Activated CD4-positive, alpha-beta memory T cell treated with anti-CD3 and anti-CD28 coated beads for 36 hours (primary cell): ENCODE measurements at places on chromosomes 6 and 20. TPM values are rescaled to one million over a fixed set of nuclear protein-coding genes. Genes with fewer than 3 reads are reported as not detected.
A peak's percentile ranks its signal among the peaks of the same experiment; 100 is the strongest.

DNA sequence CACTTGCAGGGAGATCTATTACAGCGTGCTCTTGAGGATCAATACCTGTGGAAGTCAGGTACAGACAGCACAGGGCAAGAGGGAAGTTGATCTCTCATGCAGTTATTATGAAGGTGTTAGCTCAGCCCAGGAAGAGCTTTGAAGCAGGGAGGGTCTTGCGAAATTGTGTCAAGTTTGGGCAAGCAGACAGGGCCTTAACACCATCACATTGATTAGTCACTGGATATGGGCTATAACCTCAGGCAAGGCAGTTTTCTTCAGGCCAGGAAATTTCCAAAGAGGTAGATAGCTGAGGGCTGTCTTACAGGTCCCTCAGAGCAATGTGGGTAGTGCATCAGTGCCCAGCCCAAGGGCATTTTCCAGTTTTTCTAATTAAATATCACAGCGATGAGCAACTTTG, 643.8 kb downstream of the DHX35 start:
- DNase-seq = no peak
- H3K27ac ChIP-seq = no peak overlapping the region
- H3K4me1 ChIP-seq = no peaks in the 10 kb centered on the region
- H3K36me3 ChIP-seq = no peaks in the 10 kb centered on the region

DNA sequence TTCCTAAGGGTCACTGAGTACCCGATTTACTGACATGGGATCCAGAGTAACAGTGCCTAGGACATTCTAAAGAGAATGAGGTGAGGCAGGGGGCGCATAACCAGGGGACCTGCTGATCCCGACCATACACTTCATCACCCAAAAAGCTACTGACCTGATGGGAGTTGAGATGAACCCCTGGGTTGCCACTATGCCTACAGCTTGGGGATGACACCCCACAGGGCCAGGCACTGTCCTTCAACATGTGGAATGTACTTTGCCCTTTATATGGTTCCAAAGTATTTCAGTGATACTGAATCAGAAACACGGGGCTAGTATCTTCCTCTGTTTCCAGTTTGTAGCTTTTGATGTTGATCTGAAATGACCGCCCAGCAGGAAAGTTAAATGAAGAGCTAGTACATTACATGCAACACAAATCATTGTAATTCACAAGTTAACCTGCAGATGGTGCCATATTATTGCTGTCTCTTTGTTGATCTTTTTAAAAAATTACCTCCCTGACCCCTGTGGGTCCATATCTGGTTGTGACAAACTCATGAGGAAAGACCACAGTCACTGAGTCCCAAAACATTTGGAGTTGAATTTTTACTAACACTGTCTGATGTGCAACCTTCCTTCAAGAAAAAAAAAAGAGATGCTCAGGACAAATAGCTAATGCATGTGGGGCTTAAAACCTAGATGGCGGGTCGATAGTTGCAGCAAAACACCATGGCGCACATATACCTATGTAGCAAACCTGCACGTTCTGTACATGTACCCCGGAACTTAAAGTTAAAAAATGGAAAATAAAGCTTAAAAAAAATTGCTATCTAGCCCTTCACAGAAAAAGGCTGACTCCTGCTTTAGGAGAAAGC, 42.7 kb upstream of the GCNT2 start:
- H3K4me1 ChIP-seq = no peaks in the 10 kb centered on the region
- H3K36me3 ChIP-seq = no peaks in the 10 kb centered on the region
- H3K27ac ChIP-seq = no peak overlapping the region
- no peak for DNase-seq
- peaks cover 9% of the 10 kb centered on the region for H3K27me3 ChIP-seq

DNA sequence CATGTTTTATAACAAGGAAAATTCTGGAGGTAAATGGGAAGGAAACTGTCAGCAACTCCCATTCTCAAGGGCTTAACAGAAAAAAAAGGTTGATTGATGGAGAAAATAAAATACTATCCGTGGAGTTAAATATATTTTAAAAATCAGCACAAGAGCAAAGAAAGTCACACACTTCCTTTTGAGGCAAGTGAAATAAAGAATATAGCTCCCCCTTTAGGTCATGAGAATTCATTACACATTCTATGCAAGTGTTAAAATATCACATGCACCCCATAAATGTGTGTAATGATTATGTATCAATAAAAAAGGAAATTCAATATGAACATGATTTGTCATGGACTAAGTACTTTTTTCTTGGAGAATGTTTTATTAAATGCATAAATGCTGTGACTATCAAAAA, 349.2 kb downstream of the TPBG start:
- no peak overlapping the region for H3K27ac ChIP-seq
- H3K36me3 ChIP-seq = no peaks in the 10 kb centered on the region
- no peak overlapping the region for H3K4me3 ChIP-seq
- DNase-seq = no peak
- H3K27me3 ChIP-seq = peaks cover 16% of the 10 kb centered on the region

ZSCAN12 gene
- 4.1 TPM for total RNA-seq

GRCh38 chr20:58893355-58894120, 41.0 kb downstream of the GNAS start:
- H3K4me1 ChIP-seq = peaks cover 45% of the 10 kb centered on the region
- H3K27ac ChIP-seq = peak overlapping the region; percentile 94
- H3K27me3 ChIP-seq = no peaks in the 10 kb centered on the region
- peaks cover 42% of the 10 kb centered on the region for H3K36me3 ChIP-seq

- H3K4me1 ChIP-seq = peaks cover 15% of the 10 kb centered on the region
- DNase-seq = no peak
- peaks cover 2% of the 10 kb centered on the region for H3K27me3 ChIP-seq
- H3K27ac ChIP-seq = no peak overlapping the region
- no peak overlapping the region for H3K4me3 ChIP-seq
Measured at GRCh38 chr6:14547284-14547998, 429.9 kb downstream of the CD83 start.

PTP4A1 gene
- 49.3 TPM for total RNA-seq

- no peaks in the 10 kb centered on the region for H3K36me3 ChIP-seq
- peaks cover 8% of the 10 kb centered on the region for H3K27me3 ChIP-seq
- H3K4me1 ChIP-seq = no peaks in the 10 kb centered on the region
- DNase-seq = no peak
- H3K4me3 ChIP-seq = no peak overlapping the region
- no peak overlapping the region for H3K27ac ChIP-seq
Measured at GRCh38 chr6:8207191-8207868, 105.0 kb upstream of the EEF1E1 start.

- no peaks in the 10 kb centered on the region for H3K27me3 ChIP-seq
- H3K36me3 ChIP-seq = peaks cover 30% of the 10 kb centered on the region
- H3K4me3 ChIP-seq = no peak overlapping the region
- no peak for DNase-seq
- no peaks in the 10 kb centered on the region for H3K4me1 ChIP-seq
Measured at GRCh38 chr20:35129647-35130069, 17.5 kb downstream of the EDEM2 start.

- no peak overlapping the region for H3K4me3 ChIP-seq
- no peaks in the 10 kb centered on the region for H3K27me3 ChIP-seq
- no peak for DNase-seq
- no peak overlapping the region for H3K27ac ChIP-seq
Measured at GRCh38 chr6:41047745-41048732, 5.0 kb upstream of the APOBEC2 start.

DNA sequence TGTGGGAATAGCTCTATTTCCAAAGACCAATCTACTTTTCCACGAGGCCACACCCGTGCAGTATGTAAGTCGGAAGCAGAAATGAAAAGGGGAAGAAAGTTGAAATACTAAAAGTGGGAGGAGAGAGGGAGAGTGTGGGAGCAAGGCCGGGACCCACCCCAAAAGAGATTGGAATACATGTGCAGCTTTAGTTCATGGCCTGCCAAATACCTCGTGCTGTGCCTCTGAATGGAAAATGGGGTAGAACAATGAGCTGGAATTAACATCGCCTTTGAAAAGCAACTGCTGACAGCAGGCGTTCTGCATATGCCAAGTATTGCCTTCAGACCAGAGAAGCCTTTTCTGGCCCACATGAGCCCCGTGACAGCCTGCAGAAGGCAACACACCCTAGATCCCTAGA, 155.6 kb downstream of the CD83 start:
- H3K36me3 ChIP-seq = no peaks in the 10 kb centered on the region
- no peak for DNase-seq
- H3K4me3 ChIP-seq = no peak overlapping the region

CRISP3 gene
- total RNA-seq = not detected

- no peak for DNase-seq
- H3K27me3 ChIP-seq = peaks cover 3% of the 10 kb centered on the region
- peaks cover 11% of the 10 kb centered on the region for H3K4me1 ChIP-seq
- no peak overlapping the region for H3K27ac ChIP-seq
- H3K4me3 ChIP-seq = no peak overlapping the region
Measured at GRCh38 chr20:25100914-25101313, 19.0 kb upstream of the VSX1 start.

- DNase-seq = no peak
- no peaks in the 10 kb centered on the region for H3K4me1 ChIP-seq
- H3K36me3 ChIP-seq = peaks cover 17% of the 10 kb centered on the region
- no peak overlapping the region for H3K4me3 ChIP-seq
Measured at GRCh38 chr6:116157391-116157790, 31.5 kb upstream of the COL10A1 start.

TBXT gene
- total RNA-seq = not detected

- H3K4me3 ChIP-seq = no peak overlapping the region
- peak; percentile 71 for DNase-seq
- no peak overlapping the region for H3K27ac ChIP-seq
- H3K4me1 ChIP-seq = no peaks in the 10 kb centered on the region
- no peaks in the 10 kb centered on the region for H3K36me3 ChIP-seq
Measured at GRCh38 chr6:149840345-149841075, 23.6 kb downstream of the LRP11 start.

DNA sequence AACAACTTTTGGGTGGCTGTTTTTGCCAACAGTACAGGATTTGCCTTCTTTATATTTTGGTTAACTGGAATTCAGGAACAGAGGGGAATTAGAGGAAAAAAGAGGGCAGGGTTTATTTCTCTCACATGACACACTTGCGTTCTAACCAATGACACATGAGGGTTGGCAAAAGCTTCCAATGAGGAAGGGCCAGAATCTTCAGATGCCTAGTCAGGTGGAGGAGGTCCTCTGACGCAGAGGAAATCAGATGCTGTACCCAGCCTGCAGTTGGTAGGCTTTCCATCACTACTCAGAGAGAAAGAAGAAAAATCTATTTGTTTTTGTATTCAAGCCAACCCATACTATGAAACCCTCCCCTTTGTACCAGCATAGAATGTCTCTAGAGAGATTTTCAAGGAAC, 20.8 kb downstream of the TM9SF4 start:
- no peak overlapping the region for H3K27ac ChIP-seq
- no peak for DNase-seq
- H3K4me3 ChIP-seq = no peak overlapping the region

HCK gene
- not detected for total RNA-seq

CLVS2 gene
- not detected for total RNA-seq

GRCh38 chr6:101486124-101486523, 92.6 kb downstream of the GRIK2 start:
- no peaks in the 10 kb centered on the region for H3K36me3 ChIP-seq
- DNase-seq = no peak
- no peaks in the 10 kb centered on the region for H3K4me1 ChIP-seq

DNA sequence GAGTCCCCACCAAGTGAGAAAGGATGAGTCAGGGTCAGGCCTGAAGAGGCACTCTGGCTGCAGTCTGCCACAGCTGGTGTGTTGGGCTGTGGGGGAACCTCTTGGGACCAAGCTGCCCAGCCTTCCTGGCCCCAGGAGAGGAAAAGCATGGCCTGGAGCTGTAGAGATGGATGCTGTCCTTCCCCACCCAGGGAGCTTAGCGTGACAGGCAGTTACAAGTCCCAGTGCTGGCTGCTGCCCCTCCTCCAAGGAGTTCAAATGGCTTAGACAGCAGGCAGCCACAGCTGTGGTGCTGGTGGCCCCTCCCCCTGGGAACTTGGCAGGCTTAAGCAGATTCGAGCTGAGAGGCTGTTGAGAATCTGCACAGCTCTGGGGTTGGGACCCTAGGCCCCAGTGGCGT, 253.2 kb downstream of the PLCB1 start:
- H3K27ac ChIP-seq = no peak overlapping the region
- DNase-seq = no peak
- H3K36me3 ChIP-seq = no peaks in the 10 kb centered on the region
- no peak overlapping the region for H3K4me3 ChIP-seq

FKBP1C gene
- total RNA-seq = 0.71 TPM

GRCh38 chr6:113564371-113565171, 292.6 kb upstream of the MARCKS start:
- no peak overlapping the region for H3K27ac ChIP-seq
- H3K4me3 ChIP-seq = no peak overlapping the region
- DNase-seq = no peak

DNA sequence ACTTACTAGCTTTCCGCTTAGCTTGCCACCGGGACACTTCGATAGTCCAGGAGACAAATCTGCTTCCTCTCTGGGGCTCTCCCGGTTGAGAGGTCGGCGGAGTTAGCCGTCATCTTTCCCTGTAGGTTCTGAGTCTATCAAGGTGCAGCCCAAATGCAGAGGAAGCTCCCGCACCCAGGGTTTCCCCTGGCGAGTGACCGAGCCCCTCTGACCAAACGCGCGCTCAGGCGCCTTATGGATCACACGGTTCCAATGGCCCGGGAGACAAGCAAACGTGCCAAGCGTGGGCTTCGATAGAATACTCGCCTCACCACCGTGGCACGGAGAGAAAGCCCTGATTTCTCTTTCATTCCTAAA, 15.8 kb upstream of the FOXC1 start:
- no peaks in the 10 kb centered on the region for H3K36me3 ChIP-seq
- no peak overlapping the region for H3K27ac ChIP-seq
- H3K4me1 ChIP-seq = peaks cover 4% of the 10 kb centered on the region
- H3K4me3 ChIP-seq = no peak overlapping the region

HLA-DMB gene
- total RNA-seq = 1.6 TPM

- peaks cover 5% of the 10 kb centered on the region for H3K27me3 ChIP-seq
- H3K27ac ChIP-seq = no peak overlapping the region
- no peak for DNase-seq
- peak overlapping the region; percentile 66 for H3K4me3 ChIP-seq
- H3K36me3 ChIP-seq = no peaks in the 10 kb centered on the region
Measured at GRCh38 chr6:151689499-151690201, 117.8 kb upstream of the ESR1 start.

- H3K27me3 ChIP-seq = peaks cover 37% of the 10 kb centered on the region
- no peaks in the 10 kb centered on the region for H3K36me3 ChIP-seq
- H3K27ac ChIP-seq = no peak overlapping the region
- H3K4me1 ChIP-seq = peaks cover 19% of the 10 kb centered on the region
- no peak overlapping the region for H3K4me3 ChIP-seq
- no peak for DNase-seq
Measured at GRCh38 chr20:37920679-37921322, 17.9 kb downstream of the VSTM2L start.
